ENCODE measurements at places on chromosomes 6 and 20. TPM values are rescaled to one million over a fixed set of nuclear protein-coding genes. Genes with fewer than 3 reads are reported as not detected.

The APOBEC2 gene
- not detected for total RNA-seq

GRCh38 chr6:118641042-118641441, 10.3 kb downstream of the CEP85L start:
- H3K27me3 ChIP-seq: no peaks in the 10 kb centered on the region
- no peaks in the 10 kb centered on the region for H3K4me1 ChIP-seq
- no peak overlapping the region for H3K27ac ChIP-seq
- no peaks in the 10 kb centered on the region for H3K36me3 ChIP-seq
- no peak for DNase-seq

GRCh38 chr20:40797425-40797824, 108.4 kb upstream of the MAFB start:
- H3K4me1 ChIP-seq: peaks cover 4% of the 10 kb centered on the region
- no peak overlapping the region for H3K27ac ChIP-seq
- peak; percentile 17 for DNase-seq
- no peak overlapping the region for H3K4me3 ChIP-seq
- H3K27me3 ChIP-seq: no peaks in the 10 kb centered on the region

DNA sequence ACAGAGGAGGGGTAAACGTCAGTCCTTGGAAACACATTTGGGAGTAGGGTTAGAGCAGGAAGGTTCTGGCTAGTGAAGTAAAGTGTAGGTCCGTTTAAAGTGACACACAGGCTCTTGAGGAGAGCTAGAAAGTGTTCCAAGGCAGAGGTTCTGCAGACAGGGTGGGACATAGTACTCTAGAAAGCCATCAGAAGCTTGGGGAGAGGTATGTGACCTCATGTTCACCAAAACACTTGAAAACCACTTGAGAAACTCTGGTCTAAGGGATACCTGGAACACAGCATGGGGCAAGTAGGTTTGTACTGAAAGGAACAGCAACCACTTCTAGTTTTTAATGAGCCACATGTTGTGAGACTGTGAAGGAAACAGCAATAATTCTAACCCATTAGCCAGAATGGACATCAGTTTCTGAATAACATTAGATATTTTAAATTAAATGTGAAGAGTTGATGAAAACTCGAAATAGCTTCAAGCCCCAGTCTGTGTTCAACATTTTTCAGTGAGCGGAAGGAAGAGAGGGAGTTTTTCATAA, 49.0 kb downstream of the SOBP start:
- peaks cover 2% of the 10 kb centered on the region for H3K4me1 ChIP-seq
- no peaks in the 10 kb centered on the region for H3K36me3 ChIP-seq
- no peak overlapping the region for H3K4me3 ChIP-seq
- DNase-seq: no peak
- no peak overlapping the region for H3K27ac ChIP-seq

- no peak overlapping the region for H3K27ac ChIP-seq
- H3K36me3 ChIP-seq: peaks cover 4% of the 10 kb centered on the region
- peaks cover 9% of the 10 kb centered on the region for H3K4me1 ChIP-seq
- DNase-seq: no peak
Measured at GRCh38 chr6:166346965-166347364, 4.6 kb upstream of the SFT2D1 start.

DNA sequence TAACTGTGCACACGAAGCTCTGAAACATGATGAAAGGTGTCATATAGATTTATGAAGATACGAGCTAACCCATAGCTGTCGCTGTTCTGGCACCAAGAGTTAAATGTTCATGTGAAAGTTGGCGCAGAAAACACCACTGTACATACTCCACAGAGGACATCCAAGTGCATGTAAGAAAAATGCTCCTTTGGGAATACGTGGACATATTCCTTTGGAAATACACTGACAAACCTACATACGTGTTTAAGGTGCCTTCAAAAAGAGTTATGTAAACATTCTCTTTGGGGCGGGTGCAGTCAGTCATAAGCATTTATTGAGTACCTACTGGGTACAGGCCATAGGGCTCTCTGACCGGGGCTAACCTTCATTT, 723 bp upstream of the ARID1B start:
- peaks cover 23% of the 10 kb centered on the region for H3K27me3 ChIP-seq
- peaks cover 12% of the 10 kb centered on the region for H3K36me3 ChIP-seq
- peaks cover 19% of the 10 kb centered on the region for H3K4me1 ChIP-seq
- peak overlapping the region; percentile 98 for H3K4me3 ChIP-seq

The DEFB132 gene
- total RNA-seq: not detected

DNA sequence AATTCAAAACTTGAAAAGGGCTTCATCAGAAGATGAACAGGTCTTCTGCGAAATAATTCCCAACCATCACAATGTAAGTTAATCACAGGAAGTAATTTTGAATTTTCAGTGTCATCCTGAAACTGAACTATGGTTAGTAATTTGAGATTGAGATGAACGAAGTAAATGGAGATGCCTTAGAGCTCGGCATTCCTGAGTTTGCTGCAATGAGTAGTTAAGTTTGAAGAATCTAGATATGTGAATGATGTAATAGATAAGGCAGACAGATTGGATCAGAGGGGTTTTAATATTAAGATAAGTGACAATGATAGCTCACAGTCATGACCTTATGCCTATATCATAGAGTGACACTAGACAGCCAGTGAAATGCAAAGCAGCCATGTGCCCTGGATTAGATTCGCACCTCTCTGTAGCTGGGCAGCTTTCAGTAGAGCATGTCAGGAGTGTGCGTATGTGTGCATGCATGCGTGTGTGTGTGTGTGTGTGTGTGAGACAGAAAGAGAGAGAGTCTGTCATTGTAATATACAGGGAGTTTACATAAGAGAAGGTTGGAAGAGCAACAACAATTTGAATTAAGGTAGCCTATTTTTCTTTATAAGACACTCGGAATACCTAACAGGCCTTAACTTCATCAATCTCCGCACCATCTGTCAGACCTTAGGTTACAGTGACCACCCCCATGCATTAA, 233.0 kb downstream of the GMPR start:
- no peak for DNase-seq
- H3K27ac ChIP-seq: no peak overlapping the region
- no peaks in the 10 kb centered on the region for H3K27me3 ChIP-seq
- no peak overlapping the region for H3K4me3 ChIP-seq
- H3K4me1 ChIP-seq: peaks cover 3% of the 10 kb centered on the region

- no peaks in the 10 kb centered on the region for H3K36me3 ChIP-seq
- no peak overlapping the region for H3K27ac ChIP-seq
- DNase-seq: no peak
- no peak overlapping the region for H3K4me3 ChIP-seq
Measured at GRCh38 chr6:133886104-133886775, 2.7 kb upstream of the TCF21 start.

The BEND6 gene
- total RNA-seq: 0.97 TPM

DNA sequence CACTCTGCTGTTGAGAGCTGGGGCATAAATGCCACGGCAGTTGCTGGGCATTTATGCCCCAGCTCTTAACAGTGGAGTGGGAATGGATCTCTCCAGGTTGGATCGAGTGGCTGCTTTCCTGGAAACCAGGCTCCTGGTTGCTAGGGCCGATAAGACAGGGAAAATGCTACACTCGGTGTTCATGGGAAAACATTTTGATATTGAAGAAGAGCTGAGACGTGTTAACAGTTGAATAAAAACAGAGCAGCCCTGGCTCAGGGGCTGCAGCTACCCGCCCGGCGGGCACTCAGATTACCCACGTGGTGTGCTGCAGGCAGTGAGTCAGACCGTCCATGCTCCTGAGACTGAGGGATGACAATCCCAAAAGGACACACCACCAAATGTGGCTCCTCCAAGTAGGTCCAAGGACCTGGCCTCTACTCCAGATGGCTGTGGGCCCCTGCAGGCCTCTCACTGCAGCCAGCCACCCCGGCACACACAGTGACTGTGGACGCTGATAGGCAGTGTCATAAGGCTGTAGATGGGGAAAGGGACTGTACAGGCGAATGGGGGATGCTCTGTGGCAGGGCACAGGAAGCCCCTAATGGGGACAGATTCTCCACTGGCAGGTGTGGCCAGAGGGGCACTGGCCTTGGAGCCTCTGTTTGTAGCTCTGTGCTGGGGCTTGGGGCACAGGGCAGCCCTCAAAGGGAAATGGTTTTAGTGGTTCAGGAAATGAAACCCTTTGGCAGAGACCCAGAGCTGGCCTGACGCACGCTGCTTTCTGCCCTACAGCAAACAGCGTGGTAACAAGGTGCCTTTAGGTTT, 237.8 kb downstream of the LY86 start:
- H3K4me1 ChIP-seq: peaks cover 4% of the 10 kb centered on the region
- H3K27ac ChIP-seq: no peak overlapping the region
- H3K4me3 ChIP-seq: no peak overlapping the region

DNA sequence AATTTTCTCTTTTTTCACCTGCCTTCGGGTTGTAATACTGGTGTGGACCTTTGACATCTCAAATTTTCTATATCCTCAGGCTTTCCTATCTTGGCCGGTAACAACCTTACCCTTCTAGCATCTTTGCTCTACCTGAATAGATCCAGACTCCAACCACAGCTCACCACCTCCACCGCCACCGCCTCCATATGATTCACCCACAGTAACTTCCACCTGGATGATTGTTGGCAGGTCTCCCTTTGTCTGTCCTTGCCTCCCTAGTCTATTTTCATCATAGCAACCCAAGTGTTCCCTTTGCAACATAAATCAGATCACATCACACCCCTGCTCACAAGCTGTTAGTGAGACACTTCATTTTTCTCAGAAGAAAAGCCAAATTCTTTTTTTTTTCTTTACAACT, 525.8 kb upstream of the POU3F2 start:
- no peak overlapping the region for H3K27ac ChIP-seq
- peaks cover 2% of the 10 kb centered on the region for H3K27me3 ChIP-seq
- H3K4me3 ChIP-seq: no peak overlapping the region
- DNase-seq: no peak
- H3K4me1 ChIP-seq: peaks cover 7% of the 10 kb centered on the region

The DEF6 gene
- total RNA-seq: 24.0 TPM

GRCh38 chr20:3177746-3178485, 4.6 kb upstream of the LZTS3 start:
- H3K36me3 ChIP-seq: peaks cover 9% of the 10 kb centered on the region
- H3K4me1 ChIP-seq: peaks cover 15% of the 10 kb centered on the region
- no peak for DNase-seq

DNA sequence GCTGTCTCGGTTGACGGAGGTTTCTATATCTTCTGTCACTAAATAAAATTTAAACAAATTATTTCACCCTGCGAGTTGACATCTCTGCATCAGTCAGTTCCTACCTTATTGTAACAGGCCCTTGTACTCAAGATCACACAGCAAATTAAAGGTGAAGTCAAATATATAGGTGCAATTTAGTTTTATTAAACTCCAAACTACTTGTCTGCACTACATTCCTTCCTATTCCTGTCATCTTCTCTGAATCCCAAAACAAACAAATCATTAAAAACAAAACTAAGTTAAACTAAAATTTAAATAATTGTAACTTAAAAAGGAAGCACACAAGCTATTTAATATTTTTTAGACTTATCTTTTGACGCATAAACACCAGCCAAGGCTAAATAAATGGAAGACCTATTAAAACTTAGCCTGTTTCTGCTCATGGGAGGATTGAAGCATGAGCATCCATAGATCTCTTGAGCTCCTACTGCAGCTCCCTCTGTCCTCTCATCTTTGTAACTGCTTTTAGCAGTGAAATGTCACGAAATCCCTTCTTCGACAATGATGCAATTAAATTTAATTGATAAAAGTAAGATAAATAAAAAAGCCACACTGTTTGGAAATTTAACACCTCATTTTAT, 1152.3 kb upstream of the GJE1 start:
- no peaks in the 10 kb centered on the region for H3K36me3 ChIP-seq
- no peak overlapping the region for H3K4me3 ChIP-seq

DNA sequence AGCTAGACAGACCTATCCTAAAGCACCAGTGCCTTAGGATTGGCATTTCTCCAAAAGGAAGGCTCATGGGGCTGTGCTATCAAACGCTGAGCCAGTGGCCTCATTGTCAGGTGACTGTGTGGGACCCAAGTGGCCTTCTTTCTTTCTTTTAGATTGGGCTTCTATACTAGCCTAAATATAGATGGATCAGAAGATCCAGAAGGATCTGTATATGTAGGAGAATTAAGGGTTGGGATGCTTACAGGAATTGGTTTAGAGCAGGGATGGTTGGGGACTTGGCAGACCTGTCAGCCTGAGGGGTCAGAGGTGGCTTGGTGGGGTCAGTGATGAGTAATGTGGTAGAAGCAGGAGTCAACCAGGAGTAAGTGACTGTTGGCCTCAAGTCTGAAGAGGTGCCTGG, 14.8 kb downstream of the ABT1 start:
- H3K4me1 ChIP-seq: peaks cover 8% of the 10 kb centered on the region
- H3K27ac ChIP-seq: no peak overlapping the region
- H3K36me3 ChIP-seq: no peaks in the 10 kb centered on the region
- no peak for DNase-seq

The PRDM13 gene
- total RNA-seq: not detected

DNA sequence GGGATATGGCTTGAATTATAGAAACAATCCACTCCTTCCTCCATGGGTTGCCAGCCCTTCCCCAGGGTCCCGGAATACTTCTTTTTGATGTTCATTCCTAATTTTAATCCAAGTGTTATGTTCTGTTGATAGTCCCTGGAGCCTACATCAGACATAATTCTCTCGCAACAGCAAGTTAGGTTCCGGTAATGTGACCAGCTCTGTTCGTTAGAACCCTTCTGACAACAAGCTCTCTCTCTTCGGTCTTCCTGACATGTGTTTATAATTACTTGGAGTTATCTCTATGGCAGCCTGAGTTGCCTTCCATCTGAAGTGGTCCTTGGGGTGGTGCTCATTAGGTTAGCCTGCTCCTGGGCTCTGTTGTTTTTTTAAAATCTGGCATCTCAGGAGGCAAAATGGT, 506.9 kb upstream of the JARID2 start:
- H3K27ac ChIP-seq: no peak overlapping the region
- H3K27me3 ChIP-seq: no peaks in the 10 kb centered on the region
- H3K4me1 ChIP-seq: peaks cover 6% of the 10 kb centered on the region
- no peaks in the 10 kb centered on the region for H3K36me3 ChIP-seq

The MAP3K5 gene
- 0.33 TPM for total RNA-seq

GRCh38 chr6:131015630-131016263, 47.3 kb downstream of the EPB41L2 start:
- H3K4me3 ChIP-seq: no peak overlapping the region
- peaks cover 34% of the 10 kb centered on the region for H3K4me1 ChIP-seq
- H3K27ac ChIP-seq: peak overlapping the region; percentile 8
- peaks cover 2% of the 10 kb centered on the region for H3K27me3 ChIP-seq

- no peak overlapping the region for H3K27ac ChIP-seq
- H3K27me3 ChIP-seq: no peaks in the 10 kb centered on the region
- H3K4me1 ChIP-seq: no peaks in the 10 kb centered on the region
- no peak overlapping the region for H3K4me3 ChIP-seq
Measured at GRCh38 chr6:72271531-72271930, 350.3 kb upstream of the KCNQ5 start.

The CEP162 gene
- total RNA-seq: 14.3 TPM

DNA sequence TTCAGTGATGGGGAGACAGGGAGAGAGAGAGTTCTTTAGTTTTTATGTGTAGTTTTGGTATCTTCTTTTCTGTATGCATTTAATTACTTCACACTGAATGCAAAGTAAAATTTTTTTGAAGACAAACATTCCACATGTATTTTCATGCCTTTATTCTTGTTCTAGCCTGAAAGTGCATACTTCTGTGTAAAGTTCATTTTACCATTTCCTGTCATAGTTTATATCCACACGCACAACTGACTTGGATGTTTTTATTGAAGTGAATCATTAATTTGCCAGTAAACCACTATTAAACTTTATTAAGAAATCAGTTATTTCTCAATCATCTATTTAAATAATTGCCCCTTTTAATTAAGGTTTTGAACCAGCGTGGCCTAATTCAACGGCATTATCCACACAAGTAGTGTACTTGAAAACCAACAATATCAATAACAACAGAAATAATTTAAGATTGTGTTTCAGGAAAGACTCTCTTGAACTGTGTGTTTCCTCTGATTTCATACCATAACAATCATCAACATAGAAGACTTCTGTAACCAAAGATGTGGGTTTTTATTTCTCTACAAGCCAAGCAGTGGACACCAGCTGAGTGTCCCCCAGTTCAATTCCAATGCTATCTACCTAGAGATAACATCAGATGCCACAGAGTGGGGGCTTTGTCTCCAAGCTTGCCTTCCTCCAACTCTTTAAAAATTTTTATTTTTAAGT, 512.7 kb upstream of the JAG1 start:
- DNase-seq: no peak
- no peak overlapping the region for H3K27ac ChIP-seq
- H3K36me3 ChIP-seq: no peaks in the 10 kb centered on the region

Measured in endothelial cell (in vitro differentiated cells).